Stimulated activated CD8-positive, alpha-beta memory T cell treated with anti-CD3 and anti-CD28 coated beads, Interleukin-7, amount 100 ng/mL, for 4 hours (primary cell): ENCODE measurements at places on chromosomes 7 and 10.
A peak's percentile ranks its signal among the peaks of the same experiment; 100 is the strongest.

DNA sequence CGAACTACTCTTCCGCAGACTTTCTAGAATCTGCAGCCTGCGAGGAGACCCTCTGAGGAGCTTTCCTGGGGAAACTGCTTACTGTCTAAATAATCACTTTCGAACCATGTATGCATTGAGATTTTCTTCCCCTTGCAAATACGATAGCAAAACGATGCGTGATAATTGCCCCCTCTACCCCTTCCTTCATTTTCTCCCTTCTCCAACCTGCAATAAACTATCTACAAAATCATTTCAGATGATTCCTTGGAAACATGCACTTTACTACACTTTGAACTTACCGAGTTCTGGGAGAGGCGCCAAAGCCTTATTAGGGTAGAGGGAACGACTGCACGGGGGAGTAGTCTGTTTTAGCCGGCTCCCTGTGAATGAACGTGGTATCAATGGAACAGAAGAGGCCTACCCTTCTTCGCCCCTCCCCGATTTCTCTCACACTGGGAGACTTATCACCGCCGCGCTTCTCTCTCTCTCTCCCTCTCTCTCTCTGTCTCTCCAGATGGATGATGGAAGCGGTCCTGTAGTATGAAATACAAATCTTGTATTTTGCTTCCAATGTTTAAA lies at the start of gene FGFBP3:
FGFBP3 (minus strand) TSS at position 370 of the 561 bp plus-strand sequence. CDS start 517 bp downstream, outside the sequence.
- DNase-seq: peak; percentile 8

DNA sequence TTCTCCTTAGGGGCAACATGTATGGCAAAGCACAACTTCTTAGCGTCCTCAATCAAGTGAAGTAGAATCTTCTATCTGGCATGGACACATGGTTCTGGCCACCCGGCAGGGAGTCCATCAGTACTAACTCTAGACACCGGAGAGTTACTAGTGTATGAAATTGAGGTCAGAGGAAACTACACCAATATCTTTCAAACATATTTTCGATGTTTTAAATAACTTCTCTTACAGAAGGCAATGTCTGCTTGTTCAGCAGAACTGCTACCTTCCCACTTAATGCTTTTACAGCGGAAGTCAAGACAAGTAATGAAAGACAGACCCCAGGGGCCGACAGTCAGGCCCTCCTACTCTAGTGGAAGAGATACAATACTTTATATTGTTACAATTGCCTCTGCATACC lies 89.9 kb downstream of the RNF216 start:
- DNase-seq: no peak

- DNase-seq: no peak
Measured at GRCh38 chr7:127791446-127792189, 139.6 kb downstream of the SND1 start.

GRCh38 chr10:79082035-79082373 lies 13.2 kb downstream of the ZMIZ1 start:
- DNase-seq: no peak

- no peak for DNase-seq
Measured at GRCh38 chr10:103871006-103871405, 15.6 kb upstream of the SH3PXD2A start.

DNA sequence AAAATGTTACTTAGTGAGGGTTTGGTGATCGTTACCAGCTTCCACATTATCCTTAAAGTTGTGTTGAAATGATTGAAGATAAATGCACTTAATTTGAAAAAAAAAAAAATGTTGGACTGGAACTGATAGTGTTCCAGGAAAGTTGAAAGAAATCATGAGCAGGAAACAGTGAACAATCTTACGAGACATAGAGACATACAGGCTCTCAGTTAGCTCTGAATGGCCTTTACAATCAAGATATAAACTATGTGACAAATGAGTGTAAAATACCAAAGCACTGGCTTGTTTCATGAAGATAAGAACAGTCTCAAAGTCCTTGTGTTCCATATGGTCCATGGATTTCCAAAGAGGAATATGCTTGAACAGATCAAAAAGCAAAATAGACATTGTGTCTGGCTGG lies 430.1 kb upstream of the ETV1 start:
- no peak for DNase-seq

GRCh38 chr10:60073781-60074656 lies 167.7 kb upstream of the CCDC6 start:
- DNase-seq: no peak

DNA sequence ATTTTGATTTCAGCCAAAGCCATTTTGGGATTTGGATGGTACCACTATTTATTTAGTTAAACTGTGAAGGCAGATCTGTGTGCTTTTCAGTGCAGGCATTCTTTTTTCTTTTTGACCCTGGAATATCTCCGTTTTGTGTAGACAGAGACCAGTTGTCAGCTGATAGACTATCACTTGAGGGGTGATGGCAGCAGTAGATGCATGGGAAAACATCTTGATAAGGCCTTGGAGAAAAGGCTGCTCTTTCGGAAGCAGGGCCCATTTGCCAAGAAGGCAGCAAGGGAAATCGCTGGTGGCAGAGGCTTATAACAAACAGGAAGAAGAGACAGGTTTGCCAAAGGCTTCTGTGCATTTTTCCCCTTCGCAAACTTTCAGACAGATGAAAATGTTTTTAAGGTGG lies 2.6 kb upstream of the BMPER start:
- no peak for DNase-seq

DNA sequence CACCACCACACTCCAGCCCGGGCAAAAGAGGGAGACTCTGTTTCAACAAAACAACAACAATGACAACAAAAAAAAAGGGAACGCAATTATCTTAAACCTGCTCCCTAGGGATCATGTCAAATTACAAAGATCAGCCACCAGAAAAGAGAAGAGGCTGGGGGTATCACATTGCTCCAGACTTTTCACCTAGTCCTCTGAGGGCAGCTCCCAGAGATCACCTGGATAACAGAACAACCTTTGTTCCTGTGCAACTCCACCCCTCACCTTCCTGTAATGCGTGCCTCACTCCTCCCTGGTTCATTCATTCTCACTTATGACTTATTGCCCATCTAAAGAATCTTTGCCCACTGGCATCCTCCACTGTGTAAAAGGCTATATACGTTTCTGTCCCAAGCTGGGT lies 31.8 kb downstream of the SVOPL start:
- DNase-seq: no peak

DNA sequence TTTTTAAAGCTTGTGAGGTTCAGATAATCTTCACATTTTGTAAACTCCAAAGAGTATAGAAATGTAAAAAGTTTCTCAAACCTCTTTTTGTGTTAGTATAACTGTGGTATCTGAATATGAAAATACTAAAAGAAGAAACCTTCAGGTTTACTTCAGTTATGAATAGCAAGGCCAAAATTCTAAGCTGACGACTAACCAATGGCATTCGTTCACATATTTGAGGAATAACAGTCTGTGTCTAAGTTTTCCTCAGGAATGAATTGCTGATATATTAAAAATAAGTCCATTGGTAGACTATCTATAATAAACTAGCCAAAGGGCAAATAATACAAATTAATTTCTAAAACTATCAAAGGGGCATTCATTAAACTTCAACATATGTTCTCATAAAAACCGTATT lies 206.0 kb downstream of the CXCL12 start:
- DNase-seq: no peak
